ENCODE measurements at places on chromosomes 5 and 9.

DNA sequence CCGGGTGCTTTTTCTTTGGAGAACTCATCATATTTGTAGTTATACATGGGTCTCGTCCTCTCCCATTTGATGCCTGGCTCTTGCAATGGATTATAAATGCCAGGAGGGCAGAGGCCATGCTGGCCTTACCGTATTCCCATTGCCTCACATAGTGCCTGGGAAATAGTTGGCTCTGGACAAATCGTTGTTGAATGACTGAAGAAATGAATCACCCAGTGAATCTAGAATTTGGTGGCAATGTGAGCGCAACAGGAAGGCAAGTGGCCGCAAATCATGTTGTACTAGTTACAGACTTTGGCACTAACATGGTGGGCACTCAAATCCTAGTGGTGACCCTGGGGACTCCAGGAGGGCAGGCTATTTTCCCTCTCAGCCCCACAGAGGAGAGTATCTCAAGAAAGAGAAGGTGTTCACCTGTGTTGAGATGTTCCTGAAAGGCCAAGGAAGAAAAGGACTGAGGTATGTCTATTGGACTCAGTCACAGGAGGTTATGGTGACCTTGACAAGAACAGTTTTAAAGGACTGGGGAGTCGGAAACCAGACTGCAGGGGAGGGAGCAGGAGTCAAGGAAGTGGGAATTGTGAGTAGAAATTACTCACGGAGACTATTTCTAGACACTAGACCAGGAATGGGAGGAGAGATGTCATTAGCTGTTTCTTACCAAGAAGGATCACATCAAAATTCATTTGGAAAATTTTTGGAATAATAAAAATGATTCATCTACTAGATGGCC is 61.7 kb upstream of the COL15A1 start:
- DNase-seq, result no peak

- no peak for DNase-seq
Observed at GRCh38 chr9:105255421-105255820, 11.0 kb downstream of the SLC44A1 start.

DNA sequence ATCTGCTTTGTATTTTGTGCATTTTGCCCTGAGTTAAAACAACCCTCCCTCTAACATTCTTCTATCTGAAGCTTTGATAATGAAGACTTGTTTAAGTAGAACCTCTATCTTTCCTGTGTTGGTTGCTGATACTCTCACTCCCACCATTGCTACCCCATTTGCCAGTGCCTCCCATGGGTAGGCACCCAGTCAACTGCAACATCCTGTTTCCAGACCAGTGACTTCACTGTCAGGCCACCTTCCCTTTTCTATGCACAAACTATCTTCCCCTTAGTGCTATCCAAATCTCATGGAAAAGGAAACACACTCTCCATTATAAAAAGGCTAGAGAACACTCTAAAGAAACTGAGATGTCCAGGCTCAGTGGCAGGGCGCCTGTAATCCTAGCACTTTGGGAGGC is 5.6 kb upstream of the IARS1 start:
- no peak for DNase-seq

DNA sequence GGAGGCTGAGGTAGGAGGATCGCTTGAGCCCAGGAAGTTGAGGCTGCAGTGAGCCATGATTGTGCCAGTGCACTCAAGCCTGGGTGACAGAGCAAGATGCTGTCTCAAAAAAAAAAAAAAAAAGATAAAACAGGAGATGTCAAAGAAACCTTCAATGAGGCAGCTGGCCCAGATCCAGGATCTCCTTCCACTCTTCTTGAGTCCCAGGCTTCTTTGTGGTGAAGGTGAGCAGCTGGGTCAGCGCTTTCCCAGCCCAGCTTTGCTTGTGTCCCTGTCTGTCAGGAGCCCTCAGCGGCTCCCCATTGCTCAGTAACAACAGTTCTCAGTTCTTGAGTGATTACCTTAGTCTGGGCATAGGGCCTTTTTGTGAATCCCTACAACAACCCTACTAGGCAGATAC is 69.4 kb upstream of the PSD2 start:
- DNase-seq, result no peak

- no peak for DNase-seq
Observed at GRCh38 chr5:179872055-179872827, 13.6 kb upstream of the MRNIP start.

- DNase-seq, result no peak
Observed at GRCh38 chr9:117677572-117677971, 26.6 kb upstream of the TLR4 start.

GRCh38 chr5:148347706-148348105 is 12.3 kb downstream of the SPINK9 start:
- DNase-seq, result no peak

DNA sequence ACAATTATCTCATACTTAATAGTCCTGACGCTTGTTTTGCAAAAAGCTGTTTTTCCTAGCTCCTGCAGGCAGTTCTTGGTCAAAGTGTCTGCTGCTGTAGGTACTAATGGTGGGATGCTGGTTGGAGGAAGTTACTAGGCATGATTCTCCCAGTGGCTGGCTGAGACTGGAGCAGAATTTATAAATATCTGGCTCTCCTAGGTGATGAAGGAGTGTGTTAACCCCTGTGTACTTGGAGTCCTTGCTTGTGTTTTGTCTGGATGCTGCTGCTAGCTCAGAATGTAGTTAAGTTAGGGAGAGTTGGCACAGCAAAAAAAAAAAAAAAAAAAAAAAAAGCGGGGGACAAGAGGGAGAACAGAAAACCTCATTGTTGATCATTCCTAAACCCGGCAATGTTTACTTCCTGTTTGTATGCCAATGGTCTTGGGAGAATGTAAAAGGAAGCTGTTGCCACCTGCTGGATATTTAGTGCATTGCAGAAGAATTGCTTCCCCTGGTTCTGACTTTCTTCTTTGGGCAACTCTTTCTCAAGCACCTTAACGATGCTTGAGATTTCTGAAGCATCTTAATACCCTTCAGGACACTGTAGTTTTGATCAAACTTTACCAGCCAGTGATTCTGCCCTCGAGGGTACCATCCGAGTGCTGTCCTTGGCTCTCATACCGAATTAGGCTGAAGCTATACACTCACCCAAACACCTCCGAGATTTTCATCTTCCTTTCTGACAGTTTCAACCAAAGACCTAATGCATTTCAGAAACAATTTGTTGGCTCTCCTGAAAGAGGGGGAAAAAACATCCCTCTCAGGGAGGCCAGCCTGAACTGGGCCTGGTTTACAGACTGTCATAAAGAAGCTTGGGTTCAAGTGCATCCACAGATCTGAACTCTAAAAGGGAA is 71.7 kb upstream of the WWC1 start:
- no peak for DNase-seq

DNA sequence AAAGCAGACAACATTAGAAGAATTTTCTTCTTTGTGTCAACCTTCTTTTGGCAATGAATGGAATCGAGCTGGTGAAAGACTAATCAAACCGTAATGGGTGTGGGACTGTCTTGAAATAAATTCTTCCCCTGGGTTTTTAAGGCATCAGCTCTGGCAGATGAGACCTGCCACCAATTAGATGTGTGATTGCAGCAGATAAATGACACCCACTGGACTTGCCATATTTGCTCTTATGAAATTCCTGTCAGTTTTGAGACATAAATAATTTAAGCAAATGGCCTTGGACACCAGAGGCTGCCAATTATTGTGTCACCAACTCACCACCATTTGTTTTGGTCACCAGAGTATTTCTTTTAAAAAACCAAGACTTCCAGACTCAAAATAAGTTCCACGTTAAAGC is 135.9 kb upstream of the RGMB start:
- no peak for DNase-seq

GRCh38 chr9:22307013-22307711 is 139.5 kb upstream of the DMRTA1 start:
- no peak for DNase-seq

- no peak for DNase-seq
Observed at GRCh38 chr9:68653141-68653595, 51.9 kb upstream of the PIP5K1B start.

DNA sequence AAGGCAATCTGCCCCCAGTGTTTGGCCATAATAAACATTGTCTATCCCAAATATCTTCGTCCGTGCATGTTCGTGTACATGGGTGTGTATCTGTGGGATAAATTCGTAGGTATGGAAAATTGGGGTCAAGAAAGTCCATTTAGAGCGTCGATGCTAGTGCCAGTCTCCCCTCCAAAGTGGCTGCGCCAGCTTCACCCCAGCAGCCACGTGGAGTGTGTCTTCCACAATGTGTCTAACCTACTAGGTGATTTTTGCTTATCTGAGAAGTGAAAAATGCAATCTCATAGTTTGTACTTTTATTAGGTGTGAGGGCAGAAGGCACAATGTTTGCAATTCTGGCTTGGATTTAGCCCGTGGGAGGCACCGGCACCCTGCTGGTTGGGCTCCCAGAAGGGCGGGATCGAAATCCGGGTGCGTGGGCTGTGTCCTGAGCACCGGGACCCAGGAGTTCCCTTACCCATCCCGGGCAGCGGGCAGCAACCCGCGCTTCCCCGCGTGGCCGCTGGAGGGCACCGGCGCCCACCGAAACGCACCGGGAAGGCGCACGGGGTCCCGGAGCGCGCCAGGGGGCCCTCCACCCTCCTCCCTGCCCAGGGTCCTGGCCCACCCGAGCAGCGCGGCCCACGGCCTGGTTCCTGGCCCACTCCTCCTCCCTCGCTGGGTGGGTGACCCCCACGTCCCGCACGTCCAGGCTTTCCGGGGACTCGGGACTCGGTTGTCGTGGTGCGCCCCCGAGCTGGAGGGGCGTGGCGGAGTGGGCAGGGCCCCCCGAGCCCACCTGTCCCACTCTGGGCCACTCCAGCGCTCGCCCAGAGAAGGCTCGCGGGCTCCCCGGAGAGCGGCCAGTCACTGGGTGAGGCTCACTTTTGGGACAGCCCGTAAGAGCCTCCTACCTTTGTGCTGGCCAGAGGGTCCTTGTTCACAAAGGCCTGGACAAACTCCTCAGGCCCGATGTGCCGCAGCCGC is 55.4 kb upstream of the RNF130 start:
- peak; percentile 29 for DNase-seq

GRCh38 chr5:134541736-134542376 is 16.4 kb downstream of the JADE2 start:
- DNase-seq, result no peak

DNA sequence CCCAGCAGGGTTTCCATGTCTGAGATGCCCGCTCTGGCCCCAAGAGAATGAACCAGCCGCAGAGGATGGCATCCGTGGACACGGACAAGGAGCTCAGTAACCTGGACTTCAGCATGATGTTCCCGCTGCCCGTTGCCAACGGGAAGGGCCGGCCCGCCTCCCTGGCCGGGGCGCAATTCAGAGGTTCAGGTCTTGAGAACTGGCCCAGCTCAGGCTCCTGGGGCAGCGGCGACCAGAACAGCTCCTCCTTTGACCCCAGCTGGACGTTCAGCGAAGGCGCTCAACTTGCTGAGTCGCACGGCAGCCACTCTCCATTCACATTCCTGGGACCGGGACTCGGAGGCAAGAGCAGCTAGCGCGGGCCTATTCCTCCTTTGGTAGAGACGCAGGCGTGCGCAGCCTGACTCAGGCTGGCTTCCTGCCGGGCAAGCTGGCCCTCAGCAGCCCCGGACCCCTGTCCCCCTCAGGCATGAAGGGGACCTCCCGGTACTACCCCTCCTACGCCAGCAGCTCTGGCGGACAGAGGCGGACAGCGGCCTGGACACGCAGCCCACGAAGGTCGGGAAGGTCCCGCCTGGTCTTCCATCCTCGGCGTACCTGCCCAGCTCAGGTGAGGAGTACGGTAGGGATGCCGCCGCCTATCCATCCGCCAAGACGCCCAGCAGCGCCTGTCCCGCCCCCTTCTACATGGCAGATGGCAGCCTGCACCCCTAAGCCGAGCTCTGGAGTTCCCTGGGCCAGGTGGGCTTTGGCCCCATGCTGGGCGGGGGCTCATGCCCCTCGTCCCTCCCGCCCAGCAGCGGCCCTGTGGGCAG is 74.4 kb downstream of the INSL6 start:
- peak; percentile 44 for DNase-seq

DNA sequence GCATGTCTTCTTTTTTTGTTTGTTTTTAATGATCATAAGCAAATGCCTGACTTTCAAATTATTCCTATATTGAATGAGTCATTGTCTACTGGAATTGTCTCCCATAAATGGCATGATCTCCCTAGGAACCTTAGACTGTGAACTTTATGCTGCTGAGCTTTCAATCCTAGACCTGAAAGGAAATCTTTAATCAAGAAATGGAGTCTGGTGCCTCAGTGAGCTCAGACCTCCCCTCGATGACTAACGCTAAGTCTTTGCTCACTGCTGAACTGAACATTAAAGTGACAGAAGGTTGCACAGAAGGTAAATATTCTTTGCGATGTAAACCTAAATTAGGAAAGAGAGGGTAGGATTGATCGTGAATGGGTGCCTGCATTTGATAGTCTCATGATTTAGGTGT is 745.2 kb upstream of the WWC1 start:
- no peak for DNase-seq

DNA sequence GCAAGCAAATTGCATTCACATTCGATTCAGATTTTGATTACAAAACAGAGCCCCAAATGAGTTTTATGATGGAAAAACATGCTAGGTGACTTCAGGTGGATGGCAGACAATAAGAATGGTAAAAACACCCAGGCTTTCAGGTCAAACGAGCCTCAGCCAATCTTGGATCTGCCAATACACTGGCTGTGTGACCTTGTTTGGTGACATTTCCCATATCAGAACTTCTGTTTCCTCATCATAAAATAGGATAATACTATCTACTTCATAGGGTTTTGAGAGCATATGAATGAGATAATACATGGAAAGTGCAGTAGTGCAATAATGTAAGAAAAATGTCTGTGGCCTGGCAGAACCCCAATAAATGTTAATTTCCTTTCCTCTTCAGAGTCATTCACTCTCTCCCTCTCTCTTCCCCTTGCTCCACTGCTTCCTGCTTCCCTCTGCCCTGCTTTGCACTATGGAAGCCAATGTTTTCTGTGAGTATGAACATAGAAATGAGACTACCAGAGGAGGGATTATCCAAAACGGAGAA is 54.7 kb downstream of the SH3RF2 start:
- no peak for DNase-seq

DNA sequence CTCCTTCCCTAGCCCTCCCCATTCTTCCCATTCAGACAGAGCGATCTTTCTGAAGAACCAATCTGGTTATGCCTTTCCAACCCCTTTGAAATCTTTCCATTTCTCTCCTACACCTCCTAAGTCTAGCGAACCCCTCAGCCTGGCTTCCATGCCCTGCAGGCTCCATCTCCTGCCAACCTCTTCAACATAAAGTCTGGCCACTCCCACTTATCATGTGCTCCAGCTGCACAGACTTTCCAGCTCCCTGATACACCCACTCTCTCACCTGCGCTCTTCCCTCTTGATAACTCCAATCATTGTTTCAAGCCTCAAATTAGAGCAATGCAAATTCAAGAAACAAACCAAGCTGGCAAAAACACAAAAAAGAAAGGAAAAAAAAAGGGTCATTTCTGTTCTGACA is 3.8 kb upstream of the ORM1 start:
- DNase-seq, result peak; percentile 8

GRCh38 chr5:75185763-75186162 is 50.9 kb downstream of the ANKRD31 start:
- DNase-seq, result no peak

DNA sequence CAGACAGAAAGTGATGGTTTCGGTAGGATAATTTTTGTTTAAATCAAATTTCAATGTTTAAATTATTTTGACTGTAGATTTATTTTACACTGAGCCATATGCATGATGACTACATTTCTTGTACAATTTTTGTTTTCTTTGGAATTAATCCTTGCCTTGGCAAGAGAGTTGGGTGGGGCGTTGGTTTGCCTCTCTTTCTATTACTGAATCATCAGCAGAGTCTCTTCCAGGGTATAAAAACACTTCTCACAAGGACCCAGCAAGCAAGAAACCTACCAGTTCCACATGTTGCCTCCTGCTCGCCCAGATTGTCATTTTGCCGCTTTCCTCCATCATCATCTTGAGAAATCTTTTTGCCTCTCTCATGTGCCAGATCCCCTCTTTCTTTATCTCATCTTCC is 455.0 kb upstream of the DMAC1 start:
- no peak for DNase-seq

- DNase-seq, result no peak
Observed at GRCh38 chr5:11300736-11301135, 539.7 kb upstream of the DAP start.

All from Peyer's patch (tissue), 4 donors.